ENCODE measurements at places on chromosomes 12 and 14.

DNA sequence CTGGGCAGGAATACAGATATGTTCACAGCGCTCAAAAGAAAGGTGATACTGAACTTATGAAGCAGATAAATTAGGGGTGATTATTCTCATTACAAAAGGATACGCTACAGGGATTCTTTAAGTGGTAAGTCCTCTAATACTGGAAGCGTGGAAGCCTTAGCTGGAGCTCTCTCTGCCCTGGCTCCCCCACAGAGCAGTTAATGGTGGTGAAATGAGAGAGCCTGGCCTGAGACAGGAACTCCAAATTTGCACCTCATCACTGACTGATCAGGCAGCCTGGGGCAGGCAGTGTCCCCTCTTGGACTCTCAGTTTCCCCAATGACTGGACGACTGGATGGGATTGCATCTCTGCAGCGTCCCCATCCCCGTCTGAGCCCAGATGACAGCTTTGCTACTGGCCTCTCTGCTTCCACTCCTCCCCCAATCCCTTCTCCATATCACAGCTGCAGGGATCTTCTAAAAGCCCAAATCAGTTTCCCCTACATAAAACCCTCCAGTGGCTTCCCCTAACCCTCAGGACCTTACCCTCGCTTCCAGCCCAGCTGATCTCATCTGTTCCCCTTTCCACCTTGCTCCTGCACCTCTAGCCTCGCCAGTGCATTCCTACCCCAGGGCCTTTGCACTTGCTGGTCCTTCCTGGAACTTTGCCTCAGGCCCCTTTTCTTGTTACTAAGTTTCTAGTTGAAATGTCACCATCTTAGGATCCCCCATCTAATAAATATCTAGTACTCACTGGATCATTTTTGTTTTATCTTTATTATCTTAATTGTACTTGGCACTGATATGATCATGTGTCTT is 171.7 kb upstream of the LHX5 start:
- no peak overlapping the region for H3K27ac ChIP-seq
- H3K4me3 ChIP-seq, result no peak overlapping the region
- H3K4me1 ChIP-seq, result no peaks in the 10 kb centered on the region

DNA sequence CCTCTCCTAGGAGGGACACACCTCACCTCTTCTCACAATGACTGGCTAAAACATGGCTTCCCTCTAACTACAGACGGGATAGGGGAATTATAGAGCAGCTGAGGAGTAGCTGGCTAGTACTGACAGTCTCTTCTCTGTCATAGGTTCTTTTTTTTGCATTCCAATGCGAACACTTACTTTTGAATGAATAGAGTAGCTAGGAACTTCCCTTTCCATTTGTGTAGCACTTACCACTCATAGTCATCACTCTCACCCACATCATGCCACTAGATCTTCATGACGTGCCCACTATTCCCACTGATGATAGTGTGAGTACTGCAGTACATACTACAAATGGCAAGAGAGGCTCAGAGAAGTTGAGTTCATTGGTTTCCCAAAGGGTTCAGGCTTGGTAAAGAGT is 143.9 kb upstream of the HIF1A start:
- DNase-seq, result no peak
- no peaks in the 10 kb centered on the region for H3K27me3 ChIP-seq
- H3K4me1 ChIP-seq, result no peaks in the 10 kb centered on the region
- H3K4me3 ChIP-seq, result no peak overlapping the region
- no peak overlapping the region for H3K27ac ChIP-seq

GRCh38 chr12:95118788-95119179 is 45.4 kb upstream of the NR2C1 start:
- no peaks in the 10 kb centered on the region for H3K27me3 ChIP-seq
- peaks cover 18% of the 10 kb centered on the region for H3K4me1 ChIP-seq
- H3K36me3 ChIP-seq, result no peaks in the 10 kb centered on the region
- H3K27ac ChIP-seq, result no peak overlapping the region
- H3K4me3 ChIP-seq, result no peak overlapping the region
- no peak for DNase-seq

GRCh38 chr14:87995500-87996290 is 2.7 kb upstream of the GALC start:
- DNase-seq, result no peak
- no peak overlapping the region for H3K27ac ChIP-seq
- H3K27me3 ChIP-seq, result no peaks in the 10 kb centered on the region
- peaks cover 16% of the 10 kb centered on the region for H3K4me1 ChIP-seq

GRCh38 chr14:41549282-41549681 is 57.4 kb upstream of the LRFN5 start:
- H3K4me1 ChIP-seq, result no peaks in the 10 kb centered on the region
- H3K36me3 ChIP-seq, result no peaks in the 10 kb centered on the region
- no peak overlapping the region for H3K27ac ChIP-seq
- no peaks in the 10 kb centered on the region for H3K27me3 ChIP-seq
- H3K4me3 ChIP-seq, result no peak overlapping the region
- DNase-seq, result no peak

Data from gastrocnemius medialis (tissue), 4 donors.